Subcutaneous preadipocyte (primary cell): ENCODE measurements at places on chromosomes 1 and 21. TPM values are rescaled to one million over a fixed set of nuclear protein-coding genes. Genes with fewer than 3 reads are reported as not detected.

Gene KCNJ15
- total RNA-seq = 16.6 and 24.3 TPM in 2 replicates

Gene HSD3B2
- total RNA-seq = not detected in 2 replicates

Gene S100A13
- 75.7 and 148 TPM in 2 replicates for total RNA-seq

Gene LIN28A
- total RNA-seq = not detected in 2 replicates

Gene RNPEP
- total RNA-seq = 60.6 and 62.8 TPM in 2 replicates

Gene NBPF12
- total RNA-seq = 3.7 and 4.8 TPM in 2 replicates

Gene CFHR3
- not detected in 2 replicates for total RNA-seq

Gene PHLDA3
- total RNA-seq = 32.5 and 56.6 TPM in 2 replicates

Gene NOS1AP
- total RNA-seq = not detected in 2 replicates

Gene PRAMEF20
- not detected in 2 replicates for total RNA-seq

Gene NEK2
- total RNA-seq = 18.4 and 24.4 TPM in 2 replicates

Gene MFAP2
- total RNA-seq = 40.7 and 44.5 TPM in 2 replicates

Gene CFAP45
- 0.37 and 0.39 TPM in 2 replicates for total RNA-seq

Gene KMO
- total RNA-seq = under 0.01 TPM in 2 replicates

Gene PTGFRN
- total RNA-seq = 32.1 and 40.1 TPM in 2 replicates

Gene SAMD13
- total RNA-seq = 0.73 and 1.4 TPM in 2 replicates

Gene FBLIM1
- total RNA-seq = 11.0 and 17.0 TPM in 2 replicates

Gene ANGPTL3
- total RNA-seq = under 0.01 TPM in 1 of 2 replicates, not detected in the other

Gene S100PBP
- total RNA-seq = 24.3 and 27.0 TPM in 2 replicates

Gene MMP23B
- 0.73 TPM in 1 of 2 replicates, not detected in the other for total RNA-seq
